ENCODE measurements at places on chromosomes 1 and 21. TPM values are rescaled to one million over a fixed set of nuclear protein-coding genes. Genes with fewer than 3 reads are reported as not detected.

The SPRR2B gene
- not detected for total RNA-seq

The LCE1F gene
- total RNA-seq, result not detected

The MRPL9 gene
- 145 TPM for total RNA-seq

The ALG14 gene
- 13.0 TPM for total RNA-seq

The FCN3 gene
- total RNA-seq, result not detected

All from MCF 10A (cell line).